ENCODE measurements at places on chromosomes 13 and 19.
A peak's percentile ranks its signal among the peaks of the same experiment; 100 is the strongest.

DNA sequence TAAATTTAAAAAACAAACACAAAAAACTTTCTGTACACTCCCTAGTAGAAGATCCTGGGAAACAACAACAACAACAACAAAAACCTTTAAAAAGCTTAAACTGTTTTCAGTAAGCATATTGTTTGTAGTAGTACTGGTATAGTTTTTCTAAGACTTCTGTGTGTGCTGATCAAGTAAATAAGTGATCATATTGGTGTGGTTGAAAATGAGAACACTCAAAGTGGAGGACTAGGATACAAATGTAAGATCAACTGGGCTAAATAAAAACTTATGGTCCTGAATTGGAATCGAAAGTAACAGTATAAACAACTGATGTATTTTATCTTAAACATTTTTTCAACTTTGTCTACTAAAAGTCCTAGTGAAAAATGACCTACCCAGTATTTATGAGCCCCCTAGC is 135.5 kb downstream of the FOXO1 start:
- no peak for DNase-seq

- no peak for DNase-seq
Measured at GRCh38 chr19:27776524-27776923, 1436.4 kb downstream of the UQCRFS1 start.

- peak; percentile 72 for DNase-seq
Measured at GRCh38 chr19:574658-575526, 2.5 kb downstream of the BSG start.

GRCh38 chr13:26660185-26660584 is 100.4 kb downstream of the GPR12 start:
- no peak for DNase-seq

DNA sequence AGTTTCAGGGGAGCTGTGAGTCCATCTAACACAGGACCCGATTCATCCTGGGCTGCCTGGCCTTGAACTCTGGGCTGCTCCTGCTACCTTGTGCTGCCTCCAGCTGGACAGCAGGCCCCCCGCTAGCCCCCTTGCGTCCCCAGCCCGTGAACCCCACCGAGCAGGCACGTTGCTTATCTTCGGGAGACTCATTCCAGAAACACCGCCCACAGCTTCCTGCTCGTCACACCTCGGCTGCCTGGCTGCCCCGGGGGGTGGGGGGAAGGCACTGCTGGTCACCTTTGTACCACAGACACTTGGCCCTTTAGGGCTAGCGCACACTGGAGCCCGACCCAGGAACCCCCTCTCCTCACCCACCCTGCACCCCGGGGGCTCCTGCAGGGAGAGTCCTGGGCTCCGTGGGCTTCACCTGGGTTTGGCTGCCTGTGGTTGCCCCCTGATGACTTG is 48.1 kb downstream of the CRTC1 start:
- DNase-seq: no peak

GRCh38 chr19:16077984-16078758 is 1.9 kb downstream of the TPM4 start:
- peak; percentile 89 for DNase-seq

GRCh38 chr19:43704002-43704705 is 11.7 kb upstream of the IRGC start:
- no peak for DNase-seq

DNA sequence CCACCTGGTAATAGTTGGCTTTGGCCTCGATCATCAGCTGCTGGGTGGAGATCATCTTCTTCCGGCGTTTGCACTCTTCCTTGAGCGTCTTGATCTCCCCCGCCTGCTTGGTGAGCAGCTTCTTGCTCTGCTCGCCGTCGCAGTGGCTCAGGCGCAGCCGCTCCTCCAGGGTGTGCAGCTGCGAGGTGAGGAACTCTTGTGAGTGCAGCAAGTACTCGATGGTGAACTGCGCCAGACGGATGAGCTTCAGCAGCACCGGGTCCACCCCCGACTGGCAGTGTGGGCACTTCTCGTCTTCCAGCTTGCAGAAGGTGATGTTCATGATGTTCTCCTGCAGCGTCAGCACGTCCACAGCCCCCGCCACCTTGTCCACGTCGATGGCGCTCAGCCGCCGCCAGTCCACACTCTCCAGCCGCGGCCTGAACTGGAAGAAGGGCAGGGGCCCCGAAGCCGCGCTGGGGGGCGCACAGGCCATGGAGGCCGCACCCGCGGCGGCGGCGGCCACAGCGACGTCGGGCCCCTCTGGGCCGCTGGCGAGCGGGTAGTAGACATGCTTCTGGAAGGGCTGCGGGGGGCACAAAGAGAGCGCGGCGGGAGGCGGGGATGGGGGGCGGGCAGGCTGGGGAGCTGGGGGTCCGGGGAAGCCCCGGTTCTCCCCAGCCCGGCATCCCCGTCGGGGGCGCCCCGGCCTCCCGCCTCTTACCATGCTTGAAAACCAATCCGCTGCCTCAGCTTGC is 3.0 kb downstream of the DZIP1 start:
- DNase-seq: peak; percentile 52

GRCh38 chr13:78468621-78469020 is 134.7 kb downstream of the POU4F1 start:
- DNase-seq: no peak

- DNase-seq: no peak
Measured at GRCh38 chr13:99809926-99810325, 161.6 kb downstream of the ZIC5 start.

- DNase-seq: peak; percentile 93
Measured at GRCh38 chr13:101455863-101456262, 3.4 kb downstream of the ITGBL1 start.

GRCh38 chr13:22232186-22232585 is 561.3 kb downstream of the FGF9 start:
- DNase-seq: no peak

DNA sequence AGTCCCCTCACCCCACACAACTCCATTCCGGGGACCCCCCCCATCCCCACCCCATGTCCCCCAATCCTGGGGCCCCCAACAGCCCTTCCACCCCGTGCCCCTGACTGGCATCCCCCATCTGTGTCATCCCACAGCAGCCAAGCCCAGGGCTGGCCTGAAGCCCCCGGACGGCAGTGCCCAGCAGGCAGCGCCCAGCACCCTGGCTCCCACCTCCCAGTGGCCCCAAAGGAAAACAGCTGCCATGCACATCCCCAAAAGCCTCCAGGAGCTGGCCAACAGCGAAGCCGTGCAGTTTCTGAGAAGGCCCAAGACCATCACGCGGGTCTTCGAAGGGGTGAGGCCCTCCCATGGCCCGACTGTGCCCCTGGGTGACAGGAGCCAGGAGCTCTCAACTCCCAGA is 1.4 kb downstream of the SYNGR4 start:
- no peak for DNase-seq

- no peak for DNase-seq
Measured at GRCh38 chr13:85282876-85283275, 516.3 kb downstream of the SLITRK6 start.

- no peak for DNase-seq
Measured at GRCh38 chr19:14116918-14117578, 514 bp downstream of the PRKACA start.

DNA sequence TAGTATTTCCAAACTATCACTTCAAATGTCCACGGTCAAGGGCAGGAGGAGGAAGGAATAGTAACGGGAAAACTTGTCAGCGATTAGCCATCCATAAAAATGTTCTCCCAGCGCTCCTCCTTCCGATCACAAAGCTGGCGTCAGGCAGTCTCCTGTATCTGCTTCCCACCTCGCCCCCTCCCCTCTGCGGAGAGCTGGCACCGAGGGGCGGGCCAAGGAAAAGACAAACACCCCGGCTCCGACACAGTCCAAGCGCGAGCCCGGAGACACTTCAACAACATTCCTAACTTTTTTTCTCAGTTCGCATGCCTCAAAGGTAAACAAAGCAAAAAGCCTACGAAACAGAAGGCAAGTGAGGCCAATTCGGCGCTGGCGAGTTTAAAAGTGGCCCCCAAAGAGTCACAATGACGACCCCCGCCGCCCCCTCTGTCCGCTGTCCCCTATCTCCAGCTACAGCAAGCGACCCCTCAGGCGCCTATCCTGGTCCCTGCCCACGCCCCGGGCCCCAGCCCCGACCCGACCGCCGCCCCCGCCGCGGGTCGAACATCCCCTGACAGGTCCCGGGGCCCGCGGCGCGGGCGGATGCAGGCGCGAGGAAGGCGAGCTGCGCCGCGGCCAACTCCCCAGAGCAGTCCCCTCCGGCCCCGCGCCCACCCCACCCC is 736 bp downstream of the SMAD9 start:
- DNase-seq: peak; percentile 11

DNA sequence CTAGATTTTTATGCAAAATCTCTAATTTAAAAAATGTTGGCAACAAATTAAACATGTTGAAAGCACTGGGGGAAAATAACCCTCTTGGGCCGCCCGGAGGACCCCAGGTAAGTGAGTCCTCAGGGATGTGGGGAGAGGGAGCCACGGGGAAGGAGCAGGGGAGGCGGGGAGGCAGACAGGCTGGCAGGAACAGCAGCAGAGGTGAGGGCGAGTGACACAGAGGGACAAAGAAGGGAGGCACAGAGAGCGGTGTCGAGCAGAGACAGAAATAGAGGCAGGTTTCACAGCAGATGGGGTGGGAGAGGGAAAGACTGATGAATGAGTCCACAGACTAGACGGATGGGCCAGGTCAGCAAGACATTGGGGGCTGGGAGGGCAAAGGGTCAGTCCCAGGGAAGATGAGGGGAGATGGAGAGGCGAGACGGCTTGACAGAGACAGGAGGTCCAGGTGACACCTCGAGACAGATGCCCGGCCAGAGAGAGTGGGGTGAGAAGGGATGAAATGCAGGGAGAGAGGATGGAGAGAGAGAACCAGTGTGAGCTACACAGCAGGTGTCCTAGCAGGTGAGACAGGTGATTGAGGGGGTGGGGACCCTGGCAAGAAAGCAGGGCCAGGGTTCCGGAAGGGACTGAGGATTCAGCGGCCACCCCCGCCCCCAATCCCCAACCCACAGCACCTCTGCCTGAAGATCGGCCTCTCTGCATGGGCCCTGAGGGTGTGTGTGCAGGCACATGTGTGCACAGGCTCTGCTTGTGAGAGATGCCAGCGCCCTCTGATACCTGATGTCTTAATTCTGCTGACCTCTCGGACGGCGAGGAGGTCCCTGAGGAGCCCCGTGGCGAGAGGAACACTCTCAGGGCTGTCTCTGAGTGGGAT is 3.8 kb downstream of the LRRC4B start:
- DNase-seq: no peak

GRCh38 chr19:48862827-48863226 is 5.6 kb downstream of the PLEKHA4 start:
- no peak for DNase-seq

DNA sequence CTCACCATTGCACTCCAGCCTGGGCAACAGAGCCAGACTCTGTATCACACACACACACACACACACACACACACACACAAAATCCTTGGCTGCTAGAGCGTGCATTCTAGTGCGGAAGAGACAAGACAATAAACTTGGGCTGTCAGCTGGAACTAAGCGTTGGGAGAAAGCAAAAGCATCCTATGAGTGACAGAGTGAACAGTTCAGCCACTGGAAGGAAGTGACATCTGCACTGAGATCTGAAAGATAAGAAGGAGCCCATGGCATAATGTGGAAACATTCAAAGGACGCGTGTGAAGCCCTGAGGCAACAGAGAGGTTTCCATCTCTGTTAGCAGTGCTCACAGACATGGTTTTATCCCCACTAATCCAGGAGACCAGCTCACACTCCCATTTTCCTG is 3.5 kb upstream of the SLC1A5 start:
- no peak for DNase-seq

DNA sequence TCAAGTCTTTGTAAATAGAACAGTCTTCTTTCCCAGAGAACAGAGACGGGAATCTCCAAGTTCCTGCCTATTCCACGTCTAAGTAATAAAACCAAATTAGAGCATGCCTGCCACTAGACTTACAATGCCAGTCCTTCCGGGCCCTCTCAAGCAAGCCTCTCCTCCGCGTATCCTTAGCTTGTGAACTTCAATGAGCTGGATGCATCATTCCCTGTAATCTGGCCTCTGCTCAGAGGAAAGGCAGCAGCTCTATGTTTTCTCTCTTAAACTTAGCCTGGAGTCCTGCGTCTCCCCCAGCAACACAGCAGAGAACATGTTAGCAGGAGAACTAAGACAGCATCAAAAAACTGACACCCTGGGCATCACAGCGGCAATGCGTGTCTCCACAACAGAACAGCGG is 8.2 kb downstream of the NALCN start:
- no peak for DNase-seq

DNA sequence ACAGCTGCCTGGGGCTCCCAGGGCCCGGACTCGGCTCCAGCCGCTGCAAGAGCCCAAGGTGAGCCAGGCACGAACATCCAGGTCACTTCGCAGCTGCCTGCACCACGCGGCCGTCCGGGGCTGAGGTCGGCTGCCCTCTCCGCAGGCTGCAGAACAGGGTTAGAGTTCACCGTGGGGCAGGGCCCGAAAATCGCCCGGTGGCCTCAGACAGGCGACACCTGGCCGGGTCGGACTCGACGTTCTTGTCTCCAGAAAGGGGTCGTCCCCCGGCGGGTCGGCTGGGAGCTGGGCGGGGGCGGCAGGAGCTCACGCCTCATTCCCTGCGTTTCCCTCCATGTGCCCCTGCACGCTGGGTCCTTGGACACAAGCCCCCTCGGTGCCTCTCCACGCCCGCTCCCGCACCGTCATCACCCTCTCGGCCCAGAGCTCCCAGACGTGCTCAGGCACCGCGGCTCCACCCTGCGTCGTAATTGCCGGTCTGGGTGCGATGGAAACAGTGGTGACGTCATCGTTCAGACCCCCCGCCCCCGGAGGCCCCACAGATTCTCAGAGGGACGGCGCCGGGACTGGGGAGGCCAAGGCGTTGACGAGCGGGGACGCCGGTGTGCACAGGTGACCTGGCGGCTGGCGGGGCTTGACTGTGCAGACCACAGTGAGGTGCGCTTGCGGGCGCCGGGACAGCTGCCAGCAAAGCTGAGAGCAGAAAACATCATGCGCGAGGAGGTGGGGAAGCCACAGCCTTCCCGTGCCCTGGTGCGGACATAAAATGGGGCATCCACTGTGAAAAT is 4.0 kb upstream of the GRIN3B start:
- peak; percentile 62 for DNase-seq

GRCh38 chr19:1400281-1401137 is 833 bp downstream of the GAMT start:
- DNase-seq: peak; percentile 42

GRCh38 chr13:47475441-47475948 is 525.6 kb downstream of the SUCLA2 start:
- DNase-seq: no peak

DNA sequence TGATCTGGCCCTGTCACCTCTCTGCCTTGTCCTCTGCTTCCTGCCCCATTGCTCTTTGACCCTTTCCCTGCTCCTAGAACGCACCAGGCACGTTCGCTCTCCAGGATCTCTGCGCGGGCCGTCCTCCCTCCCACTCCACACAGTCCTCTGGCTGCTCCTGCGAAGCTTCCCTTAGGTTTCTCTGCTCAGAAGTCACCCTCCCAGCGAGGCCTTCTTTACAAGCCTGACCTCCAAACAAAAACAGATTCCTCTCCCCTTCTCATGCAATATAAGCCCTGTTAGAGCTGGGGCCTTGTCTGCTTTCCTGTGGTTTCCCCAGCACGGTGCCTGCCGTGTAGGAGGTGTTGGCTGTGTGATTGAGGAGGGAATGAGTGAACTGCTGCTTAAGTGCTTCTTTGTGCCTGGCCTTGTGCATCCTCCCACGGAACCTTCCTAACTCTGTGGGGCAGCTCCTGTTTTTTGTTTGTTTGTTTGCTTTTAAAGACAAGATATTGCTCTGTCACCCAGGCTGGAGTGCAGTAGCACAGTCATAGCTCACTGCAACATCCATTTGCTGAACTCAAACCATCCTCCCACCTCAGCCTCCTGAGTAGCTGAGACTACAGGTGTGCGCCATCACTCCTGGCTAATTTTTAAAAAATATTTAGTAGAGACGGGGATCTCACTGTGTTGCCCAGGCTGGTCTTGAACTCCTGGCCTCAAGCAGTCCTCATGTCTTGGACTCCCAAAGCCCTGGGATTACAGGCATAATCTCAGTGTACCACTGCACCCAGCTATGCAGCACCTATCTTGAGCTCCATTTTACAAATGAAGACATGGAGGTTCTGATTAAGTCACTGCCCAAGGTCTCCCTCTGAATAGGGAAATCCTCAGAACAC is 82.0 kb downstream of the SIPA1L3 start:
- DNase-seq: no peak
